ENCODE measurements at places on chromosomes 13 and 19. TPM values are rescaled to one million over a fixed set of nuclear protein-coding genes. Genes with fewer than 3 reads are reported as not detected.

LPAR6 gene
- 6.6 TPM for total RNA-seq

ATCAY gene
- not detected for total RNA-seq

DNA sequence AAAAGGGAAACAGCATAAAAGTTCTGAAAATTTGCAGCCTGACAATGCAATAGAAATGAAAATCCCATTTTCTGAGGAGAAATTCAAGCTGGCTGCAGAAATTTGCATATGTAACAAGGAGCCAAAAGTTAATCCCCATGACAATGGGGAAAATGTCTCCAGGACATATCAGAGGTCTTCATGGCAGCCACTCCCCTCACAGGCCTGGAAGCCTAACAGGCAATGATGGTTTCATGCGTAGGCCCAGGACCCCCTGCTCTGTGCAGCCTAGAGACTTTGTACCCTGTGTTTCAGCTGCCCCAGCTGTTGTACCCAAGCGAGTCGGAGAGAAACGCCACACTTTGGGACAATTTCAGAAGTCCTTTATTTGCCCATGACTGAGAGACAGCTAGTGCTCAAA lies 701.3 kb upstream of the KLHL1 start:
- DNase-seq, result no peak

GRCh38 chr19:55027472-55028337 lies 10.4 kb downstream of the GP6 start:
- no peak for DNase-seq

- no peak for DNase-seq
Observed at GRCh38 chr19:2139385-2140137, 11.8 kb downstream of the AP3D1 start.
